ENCODE measurements at places on chromosomes 16 and 17. TPM values are rescaled to one million over a fixed set of nuclear protein-coding genes. Genes with fewer than 3 reads are reported as not detected.

The NLE1 gene
- total RNA-seq, result 15.7 TPM

The ZNF267 gene
- 46.7 TPM for total RNA-seq

GRCh38 chr17:3857261-3858105 is 11.4 kb upstream of the NCBP3 start:
- no peak for DNase-seq

DNA sequence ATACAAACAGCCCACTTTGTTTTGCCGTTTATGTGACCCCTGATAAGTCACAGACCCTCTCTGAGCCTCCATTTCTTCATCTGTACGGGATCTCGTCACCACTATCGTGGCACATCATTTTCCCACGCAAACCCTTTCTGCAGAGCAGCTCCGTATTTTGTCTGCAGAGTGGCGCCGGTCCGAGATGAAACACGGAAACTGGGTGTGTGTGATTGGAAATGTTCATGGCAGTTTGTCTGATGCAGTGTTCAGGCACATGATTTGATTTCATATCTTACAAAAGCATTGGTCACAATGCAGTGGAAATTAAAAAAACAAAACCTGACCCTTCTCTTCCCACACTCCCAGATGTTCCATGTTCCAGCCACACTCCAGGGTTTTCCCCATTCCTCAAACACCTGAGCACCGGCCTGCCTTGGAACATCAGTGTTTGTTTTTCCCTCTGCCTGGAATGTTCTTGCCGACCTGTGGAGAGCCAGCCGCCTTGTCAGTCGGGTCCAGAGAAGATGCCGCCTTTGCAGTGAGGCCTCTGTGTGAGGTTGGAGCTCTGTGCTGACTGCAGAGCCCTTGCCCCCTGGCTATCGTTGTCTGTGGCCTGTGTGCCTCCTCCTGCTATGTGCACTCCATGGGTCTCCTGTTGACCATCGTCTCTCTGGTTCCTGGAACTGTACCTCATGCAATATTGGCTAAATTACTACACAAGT is 39.2 kb downstream of the NT5M start:
- DNase-seq, result no peak

- DNase-seq, result no peak
Measured at GRCh38 chr16:57341441-57342303, 16.9 kb upstream of the CCL22 start.

GRCh38 chr17:354651-355556 is 2.3 kb upstream of the RPH3AL start:
- DNase-seq, result no peak

The DYNLRB2 gene
- total RNA-seq, result 0.62 TPM

DNA sequence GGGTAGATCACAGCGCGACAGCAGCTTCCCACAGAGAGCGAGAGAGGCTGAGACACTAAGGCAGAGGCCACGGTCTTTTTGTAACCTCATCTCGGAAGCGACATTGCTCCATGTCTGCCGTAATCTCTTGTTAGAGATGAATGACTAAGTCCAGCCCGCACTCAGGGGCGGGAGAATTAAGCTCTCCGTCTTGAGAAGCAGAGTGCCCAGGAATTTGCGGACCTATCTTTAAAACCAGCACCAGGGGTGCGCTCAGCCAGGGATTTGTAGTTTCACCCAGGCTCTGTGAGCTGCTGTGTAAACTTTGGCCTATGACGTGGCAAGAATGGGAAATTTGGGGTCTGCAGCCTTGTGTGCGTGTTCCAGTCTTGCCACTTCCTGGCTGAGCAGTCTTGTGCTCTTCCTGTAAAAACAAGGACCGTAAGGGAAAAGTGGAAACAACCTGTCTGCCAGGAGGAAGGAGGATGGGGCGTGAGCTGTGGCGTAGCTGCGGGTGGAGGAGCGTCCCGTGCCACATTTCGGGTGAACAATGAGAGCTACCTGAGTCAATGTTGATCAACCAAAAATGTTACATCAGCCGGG is 16.0 kb upstream of the JPH3 start:
- DNase-seq, result no peak

DNA sequence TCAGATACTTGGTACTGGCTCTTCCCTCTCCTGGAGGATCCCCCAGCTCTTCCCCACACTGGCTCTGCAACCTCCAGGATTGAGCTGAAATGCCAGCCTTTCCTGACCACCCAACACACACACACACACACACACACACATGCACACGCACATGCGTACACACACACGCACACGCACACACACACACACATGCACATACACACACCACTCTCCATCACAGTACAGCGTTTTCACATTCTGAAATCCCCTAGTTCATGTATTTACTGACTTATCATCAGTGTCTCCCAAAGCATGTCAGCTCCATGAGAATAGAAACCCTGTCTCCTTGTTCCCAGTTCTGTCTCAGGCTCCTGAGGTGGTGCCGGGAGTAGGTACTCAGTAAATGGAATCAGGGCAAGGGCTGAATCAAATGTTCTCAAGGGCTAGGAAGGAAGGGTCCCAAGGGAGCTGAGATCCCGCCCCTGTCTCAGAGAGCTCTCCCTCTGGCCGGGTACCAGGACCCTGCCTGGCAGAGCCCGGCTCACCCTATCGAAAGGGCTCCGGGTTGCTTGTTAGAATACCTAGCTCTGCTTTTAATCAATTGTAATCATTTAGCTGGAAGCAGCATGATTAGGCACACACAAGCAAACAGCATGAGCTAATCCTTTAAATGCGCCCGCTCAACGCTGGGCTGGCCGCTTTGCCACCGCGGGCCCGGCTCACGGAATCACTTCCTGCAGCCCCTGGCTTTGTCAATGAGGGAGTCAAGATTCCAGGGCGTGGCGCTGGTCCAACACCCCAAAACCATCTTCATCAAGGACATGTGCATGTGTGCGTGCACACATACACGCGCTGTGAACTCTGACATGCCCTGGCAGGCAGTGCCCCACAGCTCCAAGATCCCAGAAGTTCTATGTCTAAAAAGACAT is 140.7 kb downstream of the C16orf78 start:
- DNase-seq, result no peak

The UBE2G1 gene
- 56.7 TPM for total RNA-seq

GRCh38 chr16:70705056-70705455 is 19.2 kb upstream of the MTSS2 start:
- no peak for DNase-seq

DNA sequence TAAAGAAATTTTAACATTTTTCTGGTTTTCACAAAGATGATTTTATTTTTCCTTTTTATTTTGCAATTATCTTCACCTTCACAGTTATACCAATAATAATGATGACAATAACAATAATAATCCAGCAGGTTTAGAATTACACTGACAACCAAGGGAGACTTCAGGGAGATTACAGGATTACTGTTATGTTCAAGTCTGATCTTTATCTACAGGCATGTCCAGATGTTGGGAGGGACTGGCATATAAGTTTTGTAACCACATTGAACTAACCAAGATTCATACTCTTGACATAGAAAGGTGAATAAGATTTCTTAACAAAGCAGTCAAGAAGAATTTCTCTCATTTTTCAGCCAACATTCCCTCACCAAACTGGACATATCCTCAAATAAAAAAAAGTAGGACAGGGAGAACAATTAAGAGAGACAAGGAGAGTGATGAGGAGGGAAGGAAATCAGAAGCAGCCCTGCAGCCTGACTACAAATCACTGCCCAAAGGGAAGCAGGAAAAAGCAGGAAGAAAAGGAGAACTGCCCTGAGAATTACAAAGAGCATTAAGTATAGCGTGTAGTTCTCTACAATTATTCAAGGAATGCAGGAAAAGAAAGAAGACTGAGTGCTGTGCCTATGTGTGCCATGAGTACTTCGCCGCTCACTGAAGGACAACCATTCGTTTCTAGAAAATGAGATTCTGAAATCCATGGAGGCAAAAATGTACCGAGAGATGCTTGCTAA is 155.7 kb upstream of the C17orf78 start:
- DNase-seq, result no peak

GRCh38 chr16:70770291-70770625 is 30.7 kb downstream of the VAC14 start:
- DNase-seq, result no peak

All from activated CD4-positive, alpha-beta T cell treated with anti-CD3 and anti-CD28 coated beads, Interleukin-2, amount 10 ng/mL, durations not matched to agents 7 days and 5 days (primary cell).